ENCODE measurements at places on chromosomes 6 and 20. TPM values are rescaled to one million over a fixed set of nuclear protein-coding genes. Genes with fewer than 3 reads are reported as not detected.

DNA sequence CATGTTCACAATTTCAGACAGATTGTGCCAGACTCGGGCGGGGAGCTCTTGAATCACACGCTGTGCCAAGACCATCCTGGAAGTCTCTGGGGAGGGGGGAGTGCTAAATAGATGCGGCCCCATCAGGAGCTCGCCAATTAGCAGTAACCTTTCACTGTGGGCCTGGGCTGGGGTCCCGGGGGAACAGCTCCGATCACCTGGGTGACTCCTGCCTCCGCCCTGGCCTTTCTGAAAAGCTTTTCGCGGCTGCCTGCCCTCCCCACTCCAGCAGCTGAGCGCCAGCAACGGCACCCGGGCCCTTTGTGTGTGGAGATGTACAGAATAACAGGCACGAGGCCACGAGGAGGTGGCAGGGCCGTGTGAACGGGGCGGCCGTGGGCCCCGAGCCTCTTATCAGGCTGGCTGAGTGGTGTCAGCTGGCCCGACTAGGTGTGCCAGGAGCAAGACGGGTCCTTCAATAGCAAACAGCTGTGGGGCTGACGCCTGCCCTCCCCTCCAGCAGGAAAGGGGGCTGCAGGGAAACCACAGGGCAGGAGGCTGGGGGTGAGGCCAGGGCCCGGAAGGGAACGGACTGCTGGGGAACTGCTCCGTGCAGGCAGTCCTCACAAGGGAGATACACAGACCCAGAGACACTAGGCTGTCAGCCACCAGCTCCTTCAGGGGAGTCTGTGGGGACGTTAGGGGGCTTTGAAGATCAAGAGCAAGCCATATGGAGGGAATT, 56.8 kb downstream of the NOL4L start:
- H3K27ac ChIP-seq: no peak overlapping the region
- no peaks in the 10 kb centered on the region for H3K4me1 ChIP-seq
- H3K36me3 ChIP-seq: no peaks in the 10 kb centered on the region
- no peak for DNase-seq

The HTR1E gene
- not detected for total RNA-seq

The MAS1 gene
- total RNA-seq: not detected

The TBX18 gene
- 1.0 TPM for total RNA-seq

The NOL7 gene
- 60.3 TPM for total RNA-seq

DNA sequence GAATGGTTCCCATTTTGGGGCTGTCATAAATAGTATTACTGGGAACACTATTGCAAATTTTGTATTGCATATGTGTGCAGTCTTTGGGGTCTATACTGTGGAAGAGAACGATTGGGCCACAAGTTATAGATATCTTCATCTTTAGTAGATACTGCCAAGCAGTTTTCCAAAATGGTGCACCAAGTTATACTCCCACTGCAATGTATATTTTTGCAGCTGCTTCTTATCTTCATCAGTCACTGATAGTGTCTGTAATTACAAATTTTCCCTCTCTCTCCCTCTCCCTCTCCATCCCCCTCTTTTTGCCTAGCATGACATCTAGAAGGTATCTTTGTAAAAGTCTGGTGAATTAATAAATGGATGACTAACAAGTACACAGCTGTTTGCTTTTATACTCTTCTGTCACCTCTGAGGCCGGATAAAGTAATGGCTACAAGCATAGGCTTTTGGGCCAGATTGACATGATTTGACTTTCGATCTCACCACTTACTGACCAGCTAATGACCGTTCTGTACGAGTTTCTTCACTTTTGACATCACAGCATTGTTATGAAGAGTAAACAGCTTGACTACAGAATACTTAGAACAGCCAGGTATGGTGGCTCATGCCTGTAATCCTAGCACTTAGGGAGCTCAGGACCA, 113.3 kb upstream of the SLC2A12 start:
- no peaks in the 10 kb centered on the region for H3K27me3 ChIP-seq
- no peak for DNase-seq
- no peak overlapping the region for H3K27ac ChIP-seq
- peaks cover 14% of the 10 kb centered on the region for H3K4me1 ChIP-seq

DNA sequence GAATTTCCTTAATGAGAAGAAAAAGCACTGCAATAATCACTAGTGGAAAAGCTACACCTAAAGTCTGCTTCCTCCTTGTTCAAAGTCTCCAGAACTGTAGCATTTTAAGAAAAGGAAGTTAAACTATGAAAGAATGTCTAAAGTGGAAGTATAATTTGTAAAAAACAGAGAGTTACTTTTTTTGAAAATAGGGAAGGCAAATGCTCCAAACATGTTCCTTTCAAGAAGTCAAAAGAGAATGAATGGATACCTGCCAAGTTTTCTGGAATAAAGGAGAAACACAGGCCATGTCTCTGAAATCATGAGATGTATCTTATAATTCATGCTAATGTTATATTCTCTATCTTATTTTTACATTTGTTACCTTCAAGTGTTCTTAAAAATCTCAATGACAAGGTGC, 60.7 kb upstream of the ADGRG6 start:
- no peaks in the 10 kb centered on the region for H3K27me3 ChIP-seq
- H3K36me3 ChIP-seq: no peaks in the 10 kb centered on the region
- no peaks in the 10 kb centered on the region for H3K4me1 ChIP-seq
- H3K4me3 ChIP-seq: no peak overlapping the region
- no peak for DNase-seq

- DNase-seq: peak; percentile 55
- H3K36me3 ChIP-seq: no peaks in the 10 kb centered on the region
- peak overlapping the region; percentile 93 for H3K27ac ChIP-seq
- peak overlapping the region; percentile 90 for H3K4me3 ChIP-seq
- H3K27me3 ChIP-seq: no peaks in the 10 kb centered on the region
- peaks cover 35% of the 10 kb centered on the region for H3K4me1 ChIP-seq
Observed at GRCh38 chr6:35259948-35260590, 534 bp downstream of the ZNF76 start.

The FAM209B gene
- total RNA-seq: not detected

DNA sequence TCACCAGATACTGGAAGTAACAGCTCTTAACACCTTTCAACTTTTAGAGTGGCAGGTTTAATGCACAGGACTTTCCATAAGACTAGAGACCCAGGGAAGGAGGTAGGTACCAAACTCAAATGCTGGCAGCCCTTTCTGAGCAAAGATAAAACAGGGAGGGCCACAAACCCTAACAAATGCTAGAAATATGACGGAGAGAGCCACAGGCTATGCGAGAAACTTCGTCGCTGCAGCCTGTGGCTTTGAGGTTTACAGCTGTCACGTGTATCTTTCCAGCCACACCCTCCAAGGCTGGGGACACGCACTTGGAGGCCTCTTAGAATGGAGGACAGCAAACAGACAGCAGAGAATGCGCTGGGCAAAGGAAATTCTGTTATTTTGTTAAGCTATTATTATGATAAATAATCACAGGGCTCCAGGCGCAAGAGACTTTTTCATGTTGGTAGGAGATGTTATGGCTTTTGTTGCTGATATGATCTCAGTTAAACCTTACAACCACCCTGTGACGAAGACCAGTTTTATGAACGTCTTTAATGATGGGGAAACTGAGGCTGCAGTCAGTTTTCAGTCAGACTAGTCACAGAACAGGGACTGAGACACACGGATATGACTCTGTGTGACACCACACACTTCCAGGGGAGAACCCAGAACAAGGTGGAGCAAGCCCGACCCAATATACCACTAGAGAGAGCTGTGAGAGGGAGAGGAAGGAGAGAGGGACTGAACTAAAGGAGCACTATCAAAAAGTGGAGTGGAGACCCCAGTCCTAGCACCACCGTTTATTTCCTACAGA, 2.0 kb downstream of the TRAM2 start:
- peak; percentile 38 for DNase-seq
- no peaks in the 10 kb centered on the region for H3K36me3 ChIP-seq
- H3K27ac ChIP-seq: peak overlapping the region; percentile 92
- H3K4me3 ChIP-seq: peak overlapping the region; percentile 81

DNA sequence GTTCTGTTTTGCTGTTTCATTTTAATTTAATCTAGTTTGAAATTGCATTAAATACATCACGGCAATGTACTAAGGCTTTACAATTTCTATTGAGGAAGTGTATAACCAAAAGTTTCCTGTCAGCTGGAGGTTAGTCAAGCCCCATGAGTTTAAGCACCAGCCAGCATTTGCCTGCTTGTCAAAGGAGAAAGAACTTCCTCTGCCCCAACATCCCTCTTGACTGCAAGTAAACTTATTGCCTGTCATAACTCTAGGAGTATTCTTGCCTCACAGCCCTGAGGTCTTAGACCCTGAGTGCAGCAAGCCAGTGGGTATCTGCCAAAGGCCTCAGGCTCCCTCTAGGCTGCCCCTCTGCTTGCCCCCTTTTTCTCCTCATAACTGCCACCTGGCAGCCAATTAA, 106.7 kb upstream of the INSM1 start:
- no peak overlapping the region for H3K27ac ChIP-seq
- no peak overlapping the region for H3K4me3 ChIP-seq
- no peaks in the 10 kb centered on the region for H3K36me3 ChIP-seq

GRCh38 chr20:2405693-2406065, 25.0 kb downstream of the TGM6 start:
- no peaks in the 10 kb centered on the region for H3K36me3 ChIP-seq
- no peaks in the 10 kb centered on the region for H3K4me1 ChIP-seq
- DNase-seq: no peak
- H3K27me3 ChIP-seq: no peaks in the 10 kb centered on the region
- H3K27ac ChIP-seq: no peak overlapping the region
- no peak overlapping the region for H3K4me3 ChIP-seq

GRCh38 chr6:6700407-6701270, 112.1 kb downstream of the LY86 start:
- DNase-seq: no peak
- H3K27me3 ChIP-seq: no peaks in the 10 kb centered on the region
- no peak overlapping the region for H3K27ac ChIP-seq
- H3K4me1 ChIP-seq: peaks cover 18% of the 10 kb centered on the region
- no peaks in the 10 kb centered on the region for H3K36me3 ChIP-seq

DNA sequence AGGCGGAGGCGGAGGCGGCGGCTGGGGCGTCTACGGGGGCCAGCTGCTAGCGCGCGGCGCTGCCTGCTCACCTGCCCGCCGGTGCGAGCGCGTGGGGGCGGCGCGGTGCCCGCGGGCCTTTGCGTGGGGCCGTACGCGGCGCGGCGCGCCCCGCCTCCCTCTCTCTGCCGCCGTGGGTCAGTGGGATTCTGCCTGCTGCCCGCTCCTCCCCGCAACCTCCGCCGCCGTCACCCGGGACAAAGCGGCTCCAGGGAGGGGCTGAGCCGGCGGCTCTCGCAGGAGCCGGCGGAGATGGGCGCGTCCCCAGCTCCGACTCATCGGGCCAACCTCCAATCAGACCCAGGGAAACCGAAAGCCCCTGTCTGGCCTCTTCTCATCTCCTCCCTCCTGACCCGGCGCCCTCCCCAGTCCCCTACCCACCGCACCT, at the start of gene RCAN2:
Gene RCAN2, minus strand, starts transcription at position 249 of the 427 bp plus-strand sequence.
- H3K27me3 ChIP-seq: no peaks in the 10 kb centered on the region
- no peaks in the 10 kb centered on the region for H3K36me3 ChIP-seq

DNA sequence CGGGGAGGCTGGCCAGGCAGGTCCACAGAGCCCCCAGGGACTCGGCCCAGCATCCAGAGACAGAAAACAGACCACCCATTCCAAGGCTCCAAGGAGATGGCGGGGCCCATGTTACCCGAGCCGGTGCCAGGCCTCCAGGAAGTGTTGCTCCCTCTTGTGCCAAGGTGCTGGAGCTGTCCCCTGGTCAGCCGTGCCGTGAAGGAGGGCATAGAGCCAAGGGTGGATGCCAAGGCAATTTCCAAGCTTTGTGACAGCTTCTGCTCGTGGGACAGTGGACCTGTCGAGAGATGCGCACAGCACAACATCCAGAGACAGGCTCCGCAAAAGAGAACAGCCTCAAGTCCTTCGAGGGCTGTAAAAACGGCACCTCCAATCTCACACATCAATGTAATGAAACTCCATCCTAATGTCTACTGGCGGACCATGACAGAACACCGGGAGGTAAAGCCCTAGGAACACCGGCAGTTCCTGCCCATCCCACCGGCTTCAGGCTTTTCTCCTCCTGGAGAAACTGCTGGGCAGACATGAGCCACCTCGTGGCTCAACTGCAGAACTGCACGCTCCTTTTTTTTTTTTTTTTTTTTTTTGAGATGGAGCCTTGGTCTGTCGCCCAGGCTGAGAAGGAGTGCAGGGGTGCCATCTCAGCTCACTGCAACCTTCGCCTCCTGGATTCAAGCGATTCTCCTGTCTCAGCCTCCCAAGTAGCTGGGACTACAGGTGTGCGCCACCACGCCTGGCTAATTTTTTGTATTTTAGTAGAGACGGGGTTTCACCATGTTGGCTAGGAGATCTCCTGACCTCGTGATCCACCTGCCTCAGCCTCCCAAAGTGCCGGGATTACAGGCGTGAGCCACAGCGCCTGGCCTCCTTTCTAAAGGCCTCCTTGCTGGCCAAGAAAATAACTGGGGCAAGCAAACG, 30.9 kb upstream of the AVP start:
- H3K27ac ChIP-seq: no peak overlapping the region
- H3K36me3 ChIP-seq: no peaks in the 10 kb centered on the region
- H3K4me3 ChIP-seq: no peak overlapping the region
- peaks cover 16% of the 10 kb centered on the region for H3K4me1 ChIP-seq
- no peaks in the 10 kb centered on the region for H3K27me3 ChIP-seq

The RFX6 gene
- not detected for total RNA-seq

Data from gastrocnemius medialis (tissue), 4 donors.